ENCODE measurements at places on chromosomes 11 and 22.

GRCh38 chr11:76155500-76156227 lies 50.6 kb downstream of the WNT11 start:
- no peak for DNase-seq

GRCh38 chr22:24410110-24410856 lies 17.1 kb upstream of the ADORA2A start:
- DNase-seq = peak; percentile 52

GRCh38 chr11:17156283-17156682 lies 51.5 kb downstream of the PIK3C2A start:
- no peak for DNase-seq

DNA sequence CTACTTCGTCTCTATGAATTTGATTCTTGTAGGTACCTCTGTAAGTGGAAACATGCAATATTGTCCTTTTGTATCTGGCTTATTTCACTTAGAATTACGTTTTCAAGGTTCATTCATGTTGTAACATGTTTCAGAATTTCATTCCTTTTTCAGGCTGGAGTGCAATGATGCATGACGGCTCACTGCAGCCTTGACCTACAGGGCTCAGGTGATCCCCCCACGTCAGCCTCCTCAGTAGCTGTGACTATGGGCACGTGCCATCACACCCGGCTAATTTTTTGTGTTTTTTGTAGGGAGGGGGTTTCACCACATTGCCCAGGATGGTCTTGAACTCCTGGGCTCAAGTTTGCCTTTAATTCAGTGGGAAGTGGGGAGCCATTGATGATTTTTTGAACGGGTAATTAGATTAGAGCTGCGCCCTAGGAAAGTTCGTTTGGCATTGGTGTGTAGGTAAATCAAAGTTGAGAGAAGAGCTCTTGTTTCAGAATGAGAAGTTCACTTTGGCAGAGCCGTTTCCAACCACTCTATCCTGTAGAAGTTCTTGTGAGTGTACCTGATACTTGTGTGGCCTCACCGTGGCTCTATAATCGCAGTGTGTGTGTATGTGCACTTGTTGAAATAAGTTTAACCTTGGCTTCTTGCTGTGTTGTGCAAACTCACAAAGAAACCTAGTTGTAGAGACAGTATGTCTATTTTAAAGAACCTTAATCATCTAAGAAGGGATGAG lies 115.9 kb downstream of the NAV2 start:
- DNase-seq = no peak

- DNase-seq = peak; percentile 45
Observed at GRCh38 chr22:29154364-29155048, 51.2 kb upstream of the EMID1 start.

GRCh38 chr11:100753172-100753543 lies 66.1 kb downstream of the ARHGAP42 start:
- DNase-seq = no peak

- DNase-seq = no peak
Observed at GRCh38 chr11:72875736-72876135, 61.5 kb downstream of the ATG16L2 start.

- DNase-seq = no peak
Observed at GRCh38 chr11:61817471-61818202, 834 bp upstream of the FADS1 start.

- DNase-seq = peak; percentile 61
Observed at GRCh38 chr11:65501472-65502273, 2.8 kb downstream of the MALAT1 start.

DNA sequence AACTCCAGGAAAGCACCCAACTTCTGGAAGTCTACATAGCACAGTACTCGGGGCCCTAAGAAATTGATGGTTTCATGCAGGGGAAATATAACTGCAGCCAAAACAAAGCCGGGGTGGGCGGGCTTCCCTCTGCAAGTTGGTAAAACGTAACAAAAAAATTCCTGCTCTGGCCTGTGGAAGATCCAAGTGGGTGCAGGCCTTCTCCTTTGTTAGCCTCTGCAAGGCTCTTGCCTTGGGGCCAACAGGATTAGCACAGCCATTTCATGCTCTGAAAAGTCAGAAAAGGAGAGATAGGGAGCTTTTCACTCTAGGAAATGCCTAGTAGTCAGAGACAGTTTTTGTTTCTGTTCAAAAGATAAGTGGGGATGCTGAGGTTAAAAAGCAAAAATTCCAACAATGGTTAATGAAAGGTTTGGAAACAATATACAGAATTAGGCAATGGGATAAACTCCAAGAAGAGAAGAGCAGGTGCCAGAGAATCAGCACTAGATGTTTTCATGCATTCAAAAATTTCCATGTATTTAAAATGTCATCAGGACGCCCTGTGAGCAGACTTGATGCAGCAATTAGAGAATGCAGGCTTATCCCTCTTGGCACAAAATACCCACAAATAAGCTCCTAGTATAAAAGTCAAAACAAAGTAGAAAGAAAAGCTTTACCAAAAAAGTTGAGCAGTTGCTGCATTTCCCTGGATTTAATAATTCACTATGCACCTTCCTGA lies 72.3 kb upstream of the CHRM4 start:
- DNase-seq = no peak

GRCh38 chr11:62030071-62030684 lies 62.7 kb upstream of the FTH1 start:
- DNase-seq = no peak

- peak; percentile 49 for DNase-seq
Observed at GRCh38 chr11:34363363-34364084, 5.7 kb upstream of the ABTB2 start.

GRCh38 chr22:36201630-36202319 lies at the start of gene APOL4:
APOL4 (minus strand) TSS chr22:36201809; CDS start chr22:36201734, 75 bp downstream.
- no peak for DNase-seq

Data from LHCN-M2 (cell line).